ENCODE measurements at places on chromosomes 5 and 9. TPM values are rescaled to one million over a fixed set of nuclear protein-coding genes. Genes with fewer than 3 reads are reported as not detected.

- H3K27ac ChIP-seq, result no peak overlapping the region
- DNase-seq, result no peak
- H3K36me3 ChIP-seq, result no peaks in the 10 kb centered on the region
- no peaks in the 10 kb centered on the region for H3K4me1 ChIP-seq
- no peaks in the 10 kb centered on the region for H3K27me3 ChIP-seq
These were observed 35.4 kb upstream of the IL13 start for GRCh38 chr5:132622608-132623007.

DNA sequence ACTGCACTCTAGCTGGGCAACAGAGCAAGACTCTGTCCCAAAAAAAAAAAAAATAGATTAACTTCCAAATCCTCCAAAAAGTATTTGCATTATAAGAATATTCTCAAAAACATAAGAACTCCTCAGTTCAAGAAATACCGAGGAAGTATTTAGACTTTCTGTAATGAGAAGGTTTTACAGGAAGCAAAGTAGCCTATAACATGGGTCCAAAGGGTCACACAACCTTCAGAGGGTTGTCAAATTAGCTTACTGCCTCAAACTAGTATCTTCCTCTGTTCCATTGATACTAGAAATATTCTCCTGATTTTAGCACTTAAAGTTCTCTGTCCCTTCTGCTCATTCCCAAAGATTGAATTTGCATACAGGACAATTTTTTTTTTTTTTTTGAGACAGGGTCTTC lies 121.9 kb downstream of the INVS start:
- no peaks in the 10 kb centered on the region for H3K4me1 ChIP-seq
- H3K27me3 ChIP-seq, result no peaks in the 10 kb centered on the region
- no peak overlapping the region for H3K27ac ChIP-seq
- DNase-seq, result no peak

- H3K27me3 ChIP-seq, result no peaks in the 10 kb centered on the region
- no peaks in the 10 kb centered on the region for H3K36me3 ChIP-seq
- H3K4me1 ChIP-seq, result no peaks in the 10 kb centered on the region
- H3K4me3 ChIP-seq, result no peak overlapping the region
- no peak overlapping the region for H3K27ac ChIP-seq
These were observed 123.0 kb upstream of the KCNN2 start for GRCh38 chr5:114238771-114239313.

DNA sequence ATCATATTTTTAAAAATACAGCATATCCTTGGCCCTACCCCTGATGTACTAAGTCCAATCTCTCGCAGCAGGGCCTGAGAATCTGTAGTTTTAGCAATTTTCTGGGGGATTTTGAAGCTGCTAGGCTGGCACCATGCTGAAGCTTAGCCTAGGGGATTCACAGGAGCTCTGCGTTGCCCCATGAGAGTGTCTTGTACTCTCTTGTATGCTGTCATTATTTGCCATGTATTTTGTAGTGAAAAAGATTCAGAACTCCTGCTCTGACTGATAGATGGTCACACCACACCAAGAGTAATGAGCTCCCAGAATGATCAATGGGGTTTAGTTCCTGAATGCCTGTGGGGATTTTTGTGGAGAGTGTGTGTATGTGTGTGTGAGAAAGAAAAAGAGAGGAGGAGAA lies 20.7 kb upstream of the TRMT10B start:
- H3K4me1 ChIP-seq, result peaks cover 4% of the 10 kb centered on the region
- no peaks in the 10 kb centered on the region for H3K36me3 ChIP-seq
- no peak for DNase-seq
- H3K27me3 ChIP-seq, result no peaks in the 10 kb centered on the region

GRCh38 chr5:61342071-61342501 lies 10.0 kb downstream of the ZSWIM6 start:
- H3K27me3 ChIP-seq, result no peaks in the 10 kb centered on the region
- no peak overlapping the region for H3K27ac ChIP-seq
- DNase-seq, result no peak
- no peak overlapping the region for H3K4me3 ChIP-seq

DNA sequence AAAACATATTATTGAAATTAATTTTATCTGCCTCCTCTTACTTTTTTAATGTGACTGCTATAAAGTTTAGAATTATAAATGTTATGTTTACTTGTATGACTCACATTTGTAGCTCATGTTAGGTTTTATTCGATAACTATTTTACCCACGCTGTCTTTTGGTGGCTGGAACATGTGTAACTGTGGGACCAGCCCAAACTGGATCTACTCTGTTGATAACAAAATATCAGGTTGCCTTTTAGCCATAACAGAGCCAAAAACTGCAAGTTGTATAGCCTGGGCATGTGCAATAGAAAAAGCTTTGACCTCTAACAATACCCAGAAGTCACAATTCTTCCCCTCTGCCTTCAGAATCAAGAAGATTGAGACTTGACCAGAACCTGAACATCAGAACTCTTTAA lies 356.5 kb downstream of the PRELID2 start:
- no peak overlapping the region for H3K4me3 ChIP-seq
- no peaks in the 10 kb centered on the region for H3K27me3 ChIP-seq
- H3K36me3 ChIP-seq, result no peaks in the 10 kb centered on the region

GRCh38 chr5:95901676-95902627 lies 59.7 kb downstream of the ELL2 start:
- no peaks in the 10 kb centered on the region for H3K27me3 ChIP-seq
- DNase-seq, result no peak
- H3K4me3 ChIP-seq, result no peak overlapping the region

DNA sequence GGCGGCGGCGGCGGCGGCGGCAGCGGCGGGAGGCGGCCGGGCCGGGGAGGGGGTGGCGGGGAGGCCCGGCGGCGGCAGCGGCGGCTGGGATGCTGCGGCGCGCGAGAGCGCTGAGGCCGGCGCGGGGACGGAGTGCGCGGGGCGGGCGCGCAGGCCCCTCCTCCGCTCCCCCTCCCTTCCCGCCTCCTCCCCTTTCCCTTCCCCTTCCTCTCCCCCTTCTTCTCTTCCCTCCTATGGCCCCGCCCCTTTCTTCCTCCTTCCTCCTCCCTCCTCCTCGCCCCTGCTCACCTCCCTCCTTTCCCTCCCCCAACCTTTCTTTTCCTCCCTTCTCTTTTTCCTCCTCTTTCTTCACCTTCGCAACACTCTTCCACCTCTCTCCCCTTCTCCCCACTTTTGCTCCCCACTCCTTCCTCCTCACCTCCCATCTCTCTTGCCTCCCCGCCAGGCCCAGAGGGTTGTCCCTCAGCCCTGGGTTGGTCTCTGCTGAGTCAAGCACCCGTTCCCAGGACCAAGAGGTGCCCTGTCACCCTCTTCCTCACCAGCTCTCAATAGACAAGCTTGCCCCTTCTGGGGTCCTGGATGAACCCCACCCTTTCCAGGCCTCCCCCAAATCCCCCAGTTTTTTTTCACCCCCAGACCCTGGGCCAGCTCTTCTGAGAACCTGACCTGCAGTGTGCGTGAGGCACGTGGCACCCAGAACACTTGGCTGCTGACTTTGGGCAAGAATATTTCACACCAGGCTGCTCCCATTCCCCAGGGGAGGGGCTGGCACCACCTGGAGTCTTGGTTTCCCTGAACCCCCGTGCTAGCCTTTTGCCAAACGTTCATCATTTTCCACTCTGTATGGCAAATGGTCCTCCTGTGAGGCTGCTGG lies at the start of gene SEMA4D:
Gene SEMA4D (minus strand): TSS at position 136 of the 874 bp plus-strand sequence. CDS start 92,657 bp downstream, outside the sequence.
- H3K27me3 ChIP-seq, result no peaks in the 10 kb centered on the region
- peaks cover 18% of the 10 kb centered on the region for H3K4me1 ChIP-seq
- DNase-seq, result peak; percentile 78
- peak within 1 kb of the TSS; percentile 55 for H3K4me3 ChIP-seq
- H3K27ac ChIP-seq, result peak within 1 kb of the TSS; percentile 12

DNA sequence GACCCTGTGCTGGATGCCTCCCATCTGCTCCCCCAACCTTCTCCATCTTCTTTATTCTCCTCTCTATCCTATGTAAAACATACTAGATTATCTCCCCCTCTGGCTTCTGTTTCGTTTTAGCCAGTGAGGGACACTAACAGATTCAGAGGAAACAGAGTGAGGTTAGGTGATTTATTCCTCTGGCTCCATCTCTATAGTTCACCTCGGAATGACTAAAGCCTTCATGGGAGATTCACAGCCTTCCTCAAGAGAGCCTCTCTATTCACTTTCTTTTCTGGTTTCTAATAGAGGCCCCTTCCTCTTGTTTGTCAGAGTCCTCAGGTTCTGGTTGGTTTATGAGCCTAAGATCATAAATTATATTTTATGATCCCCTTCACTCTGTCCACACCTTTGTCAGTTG lies 633.1 kb upstream of the TYRP1 start:
- DNase-seq, result no peak
- H3K4me3 ChIP-seq, result no peak overlapping the region
- H3K36me3 ChIP-seq, result no peaks in the 10 kb centered on the region
- no peaks in the 10 kb centered on the region for H3K4me1 ChIP-seq
- no peak overlapping the region for H3K27ac ChIP-seq

GRCh38 chr9:73738741-73739530 lies 587.3 kb downstream of the ANXA1 start:
- H3K27me3 ChIP-seq, result no peaks in the 10 kb centered on the region
- no peak for DNase-seq
- H3K4me1 ChIP-seq, result no peaks in the 10 kb centered on the region
- H3K36me3 ChIP-seq, result no peaks in the 10 kb centered on the region
- H3K4me3 ChIP-seq, result no peak overlapping the region

GRCh38 chr5:169803077-169803981 lies 166.3 kb downstream of the DOCK2 start:
- H3K27ac ChIP-seq, result no peak overlapping the region
- H3K4me1 ChIP-seq, result peaks cover 4% of the 10 kb centered on the region
- H3K27me3 ChIP-seq, result no peaks in the 10 kb centered on the region

GRCh38 chr5:69450116-69450515 lies 35.2 kb downstream of the MARVELD2 start:
- no peak overlapping the region for H3K4me3 ChIP-seq
- H3K36me3 ChIP-seq, result no peaks in the 10 kb centered on the region
- H3K4me1 ChIP-seq, result no peaks in the 10 kb centered on the region
- no peak for DNase-seq

GRCh38 chr9:131622523-131622922 lies 77.2 kb downstream of the PRRT1B start:
- DNase-seq, result no peak
- peaks cover 19% of the 10 kb centered on the region for H3K36me3 ChIP-seq
- H3K27ac ChIP-seq, result no peak overlapping the region
- H3K4me1 ChIP-seq, result no peaks in the 10 kb centered on the region
- no peak overlapping the region for H3K4me3 ChIP-seq

DNA sequence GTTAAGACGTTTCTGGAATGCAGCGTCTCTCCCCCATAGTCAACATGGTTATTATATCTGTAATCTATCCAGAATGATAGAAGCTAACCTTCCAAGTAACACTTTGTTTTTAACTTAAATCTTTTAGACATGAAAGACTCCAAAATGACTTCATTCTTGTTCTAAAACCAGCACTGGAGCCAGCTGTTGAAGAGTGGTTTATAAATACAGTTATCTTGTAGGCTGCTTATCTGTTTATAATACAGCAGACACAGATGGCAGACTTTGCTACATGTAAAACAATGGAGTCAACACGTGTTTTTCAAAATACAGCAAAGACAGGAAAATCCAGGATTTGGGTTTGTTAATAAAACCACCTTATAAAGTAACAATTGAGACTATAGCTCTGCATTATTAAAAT lies 48.8 kb upstream of the RETREG1 start:
- H3K27ac ChIP-seq, result no peak overlapping the region
- no peak for DNase-seq
- no peaks in the 10 kb centered on the region for H3K27me3 ChIP-seq

DNA sequence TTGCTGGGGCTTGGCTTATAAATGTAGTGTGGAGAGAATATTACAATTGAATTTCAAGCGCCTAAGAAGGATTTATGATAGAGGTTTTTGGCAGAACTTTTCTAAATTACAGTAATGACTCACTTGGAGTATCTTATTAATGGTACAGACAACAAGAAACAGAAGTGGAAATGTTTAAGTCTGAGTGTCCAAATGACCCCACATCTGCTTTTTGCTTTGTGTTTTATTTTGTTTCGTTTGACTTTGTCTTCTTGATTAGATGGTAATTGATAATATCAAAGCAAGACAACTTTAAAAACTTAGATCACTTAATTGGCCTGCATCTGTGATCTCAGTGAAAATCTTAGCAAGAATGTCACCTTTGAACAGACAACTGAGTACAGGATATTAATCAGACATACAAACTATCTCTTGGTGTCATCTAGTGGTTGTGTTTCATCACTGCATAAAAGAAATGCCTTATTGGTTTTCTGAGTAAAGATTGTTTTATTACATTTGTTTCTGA lies 577.4 kb downstream of the ISL1 start:
- no peaks in the 10 kb centered on the region for H3K4me1 ChIP-seq
- no peak for DNase-seq
- H3K36me3 ChIP-seq, result no peaks in the 10 kb centered on the region
- H3K27me3 ChIP-seq, result no peaks in the 10 kb centered on the region
- no peak overlapping the region for H3K27ac ChIP-seq

GRCh38 chr5:58759745-58760144 lies 176.9 kb downstream of the RAB3C start:
- no peak overlapping the region for H3K4me3 ChIP-seq
- H3K36me3 ChIP-seq, result no peaks in the 10 kb centered on the region
- H3K27ac ChIP-seq, result no peak overlapping the region

GRCh38 chr5:421901-422300 lies 21.1 kb upstream of the EXOC3 start:
- no peak overlapping the region for H3K27ac ChIP-seq
- no peaks in the 10 kb centered on the region for H3K27me3 ChIP-seq
- H3K4me1 ChIP-seq, result no peaks in the 10 kb centered on the region
- DNase-seq, result no peak
- H3K4me3 ChIP-seq, result no peak overlapping the region
- H3K36me3 ChIP-seq, result no peaks in the 10 kb centered on the region

- H3K27ac ChIP-seq, result no peak overlapping the region
- DNase-seq, result no peak
- no peak overlapping the region for H3K4me3 ChIP-seq
- no peaks in the 10 kb centered on the region for H3K27me3 ChIP-seq
- peaks cover 4% of the 10 kb centered on the region for H3K36me3 ChIP-seq
- peaks cover 11% of the 10 kb centered on the region for H3K4me1 ChIP-seq
These were observed 2.2 kb downstream of the GRK6 start for GRCh38 chr5:177428574-177429217.

GRCh38 chr9:75181750-75182149 lies 93.4 kb downstream of the OSTF1 start:
- H3K27me3 ChIP-seq, result no peaks in the 10 kb centered on the region
- no peak for DNase-seq
- no peaks in the 10 kb centered on the region for H3K36me3 ChIP-seq
- H3K27ac ChIP-seq, result no peak overlapping the region
- H3K4me3 ChIP-seq, result no peak overlapping the region

SHOC1 gene
- not detected for total RNA-seq

PCDHB16 gene
- total RNA-seq, result 5.9 TPM

SLC34A3 gene
- total RNA-seq, result not detected

ARID3C gene
- not detected for total RNA-seq

EIF4E1B gene
- 0.63 TPM for total RNA-seq

MYOT gene
- total RNA-seq, result not detected

GABRA6 gene
- not detected for total RNA-seq

SLC45A2 gene
- total RNA-seq, result not detected

NEUROG1 gene
- not detected for total RNA-seq

ADAMTS12 gene
- total RNA-seq, result 12.3 TPM

INSYN2B gene
- not detected for total RNA-seq

CNTNAP3B gene
- 2.9 TPM for total RNA-seq

MRPL50 gene
- total RNA-seq, result 25.1 TPM

NCS1 gene
- 47.6 TPM for total RNA-seq
